T-helper 17 cell (primary cell): ENCODE measurements at places on chromosomes 1 and 21. TPM values are rescaled to one million over a fixed set of nuclear protein-coding genes. Genes with fewer than 3 reads are reported as not detected.

- peaks cover 5% of the 10 kb centered on the region for H3K27me3 ChIP-seq
- H3K4me1 ChIP-seq: peaks cover 10% of the 10 kb centered on the region
- H3K27ac ChIP-seq: no peak overlapping the region
- H3K36me3 ChIP-seq: no peaks in the 10 kb centered on the region
- no peak for DNase-seq
Measured at GRCh38 chr1:172882791-172883386, 167.9 kb downstream of the TNFSF18 start.

- DNase-seq: no peak
- no peak overlapping the region for H3K27ac ChIP-seq
- H3K36me3 ChIP-seq: no peaks in the 10 kb centered on the region
- H3K4me1 ChIP-seq: no peaks in the 10 kb centered on the region
- no peaks in the 10 kb centered on the region for H3K27me3 ChIP-seq
Measured at GRCh38 chr1:188269956-188270355, 1441.2 kb downstream of the PLA2G4A start.

DNA sequence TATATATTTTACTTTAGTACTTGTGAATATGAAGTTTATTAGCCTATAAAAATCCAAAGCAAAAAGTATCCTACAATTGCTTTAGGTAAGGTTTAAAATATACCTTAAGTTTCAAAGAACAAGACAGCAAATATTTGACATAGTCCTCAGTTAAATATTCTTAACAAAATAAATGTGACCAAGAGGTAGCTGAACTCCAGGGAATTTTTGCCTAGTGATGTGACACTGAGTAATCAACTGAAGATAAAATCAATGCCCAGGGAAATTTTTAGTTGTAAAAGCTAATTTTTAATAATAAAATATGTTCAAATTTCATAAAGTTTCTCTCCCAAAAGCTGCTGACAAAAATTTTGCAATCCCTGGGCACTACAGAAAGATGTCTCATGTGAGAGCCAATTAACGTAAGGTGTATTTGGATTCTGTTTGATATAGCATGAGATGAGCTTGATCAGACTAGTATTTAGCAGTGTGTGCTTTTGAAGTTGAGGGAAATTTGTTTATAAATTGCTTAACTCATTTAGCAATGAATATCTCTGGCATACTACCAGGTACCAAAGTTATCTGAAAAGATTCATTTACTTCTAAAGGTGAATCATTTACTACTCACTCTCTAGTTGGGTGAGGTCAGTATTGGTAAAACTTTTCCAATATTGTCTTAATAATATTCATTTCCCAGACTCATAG, 80.2 kb upstream of the PALMD start:
- no peak overlapping the region for H3K27ac ChIP-seq
- H3K4me3 ChIP-seq: no peak overlapping the region
- DNase-seq: no peak
- H3K27me3 ChIP-seq: peaks cover 9% of the 10 kb centered on the region

- peaks cover 17% of the 10 kb centered on the region for H3K27me3 ChIP-seq
- DNase-seq: no peak
- H3K36me3 ChIP-seq: no peaks in the 10 kb centered on the region
- H3K4me3 ChIP-seq: no peak overlapping the region
- H3K27ac ChIP-seq: peak overlapping the region; percentile 24
Measured at GRCh38 chr1:23927097-23927496, 13.9 kb upstream of the CNR2 start.

DNA sequence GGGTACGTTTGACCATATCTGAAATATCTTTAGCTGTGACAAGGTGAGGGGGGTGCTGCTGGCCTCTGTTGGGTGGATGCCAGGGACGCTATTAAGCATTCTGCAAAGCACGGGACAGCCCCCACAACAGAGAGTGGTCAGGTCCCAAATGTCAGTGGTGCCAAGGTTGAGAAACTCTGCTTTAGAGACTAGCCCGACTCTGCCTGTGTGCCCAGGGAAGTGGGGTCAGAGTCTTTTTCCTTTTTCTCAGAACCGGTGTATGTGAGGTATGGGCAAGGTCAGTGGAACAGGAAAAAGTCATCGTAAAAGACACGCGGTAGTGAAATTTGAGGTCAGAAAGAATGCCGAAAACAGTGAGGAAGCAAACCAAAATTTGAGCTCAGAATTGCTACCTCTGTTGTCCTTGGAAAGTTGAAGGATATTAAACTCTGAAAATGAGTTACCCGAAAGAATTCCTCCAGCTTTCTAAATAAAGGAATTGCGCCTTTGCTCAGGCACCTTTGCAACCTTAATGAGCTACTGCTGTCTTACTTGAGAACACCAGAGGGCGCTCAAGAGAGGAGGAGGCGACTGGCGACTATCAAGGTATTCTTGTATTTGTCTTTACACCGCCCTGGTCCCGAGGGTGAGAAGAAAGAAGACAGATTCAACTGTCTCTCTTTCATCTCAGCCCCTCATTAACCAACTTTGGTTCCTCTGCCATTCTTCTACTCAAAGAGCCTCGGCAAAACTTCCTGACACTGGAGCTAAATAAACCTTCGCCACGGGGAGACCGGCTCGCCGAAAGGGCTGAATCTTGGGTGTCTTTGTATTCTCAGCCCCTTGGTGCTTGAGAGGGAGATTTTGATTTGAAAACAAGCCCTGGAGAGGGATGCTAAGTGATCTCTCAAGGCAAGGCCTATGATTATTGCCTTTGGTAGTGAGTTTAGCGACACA, 85.4 kb upstream of the OLIG2 start:
- no peak for DNase-seq
- no peaks in the 10 kb centered on the region for H3K36me3 ChIP-seq
- H3K4me1 ChIP-seq: peaks cover 3% of the 10 kb centered on the region

GRCh38 chr1:209802117-209802779, 3.7 kb downstream of the IRF6 start:
- H3K4me1 ChIP-seq: peaks cover 6% of the 10 kb centered on the region
- peaks cover 45% of the 10 kb centered on the region for H3K27me3 ChIP-seq
- H3K4me3 ChIP-seq: no peak overlapping the region

GPR89B gene
- 15.4 TPM for total RNA-seq

SH2D1B gene
- 0.13 TPM for total RNA-seq

CLIC6 gene
- 0.10 TPM for total RNA-seq

PPP1R8 gene
- total RNA-seq: 21.4 TPM

KIF14 gene
- 0.12 TPM for total RNA-seq
